Activated CD8-positive, alpha-beta memory T cell treated with anti-CD3 and anti-CD28 coated beads for 48 hours (primary cell): ENCODE measurements at places on chromosomes 3 and 15.

DNA sequence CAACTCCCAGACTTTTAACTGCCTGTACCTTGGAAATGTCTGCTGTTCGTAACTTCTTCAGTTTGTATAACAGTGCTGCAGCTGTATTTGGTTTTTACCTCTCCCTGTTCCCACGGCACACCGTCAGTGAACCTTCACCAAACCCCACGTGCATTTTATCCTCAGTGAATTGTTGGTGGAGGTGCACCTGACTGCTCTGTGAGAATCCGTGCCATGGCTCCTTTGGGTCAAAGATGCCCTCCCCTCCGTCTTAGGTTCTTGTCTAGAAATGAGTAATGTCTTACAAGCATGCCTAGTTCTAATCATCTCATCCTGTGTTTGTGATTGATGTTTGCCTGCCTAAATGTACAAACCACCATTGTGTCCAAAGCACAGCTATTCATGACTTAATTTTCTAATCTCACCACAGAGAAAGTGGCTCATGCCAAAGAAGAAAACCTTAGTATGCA lies 28.2 kb downstream of the TPM1 start:
- no peak for DNase-seq

DNA sequence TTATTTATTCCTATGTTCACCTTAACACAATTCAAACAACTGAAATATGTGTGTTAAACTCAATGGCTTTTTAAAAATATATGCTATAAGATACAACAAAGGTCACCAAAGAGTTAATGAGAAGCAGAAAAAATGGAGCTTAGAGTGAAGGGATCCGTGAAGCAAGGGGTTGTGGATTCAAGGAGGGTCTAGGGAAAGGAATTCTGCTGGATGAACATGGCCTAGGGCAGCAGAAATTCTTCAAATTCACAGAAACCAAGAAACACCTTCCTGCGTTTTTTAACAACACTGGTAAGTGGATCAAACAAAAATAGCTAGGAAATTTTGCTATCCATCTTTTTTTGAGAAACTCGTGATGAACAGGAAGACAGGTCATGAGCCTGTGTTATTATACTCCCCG lies 59.3 kb upstream of the PLSCR5 start:
- no peak for DNase-seq

DNA sequence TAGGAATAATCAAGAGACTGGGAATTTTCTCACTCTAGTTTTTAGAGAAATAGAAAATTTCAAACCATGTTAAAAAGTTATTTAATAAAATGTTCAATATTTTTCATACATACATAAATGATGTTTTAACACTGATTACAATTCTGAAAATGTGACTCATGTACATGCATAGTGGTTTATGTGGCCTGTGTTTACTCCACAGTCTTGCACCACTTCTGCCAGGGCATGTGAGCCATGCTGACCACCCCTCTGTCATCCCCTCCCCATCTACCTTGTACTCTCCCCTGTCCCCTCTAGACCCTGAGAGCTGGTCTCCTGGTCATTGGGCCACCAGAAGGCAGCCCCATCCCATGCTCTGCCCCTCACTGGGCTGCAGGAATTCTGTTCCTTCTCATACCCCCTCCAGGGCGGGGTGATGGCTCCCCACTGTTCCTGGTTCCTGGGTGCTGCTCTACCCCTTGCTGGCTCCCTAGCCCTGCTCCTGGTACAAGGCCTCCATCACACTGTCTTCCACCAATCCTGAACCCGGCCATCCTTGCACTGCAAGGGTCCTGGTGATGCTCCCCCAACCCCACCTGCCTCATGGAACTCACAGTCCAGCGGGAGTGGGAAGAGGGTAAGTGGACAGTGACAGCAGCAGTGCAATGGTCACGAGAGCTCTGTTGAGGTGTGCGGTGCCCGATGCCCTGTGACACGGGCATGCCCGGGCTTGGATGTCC lies 24.2 kb upstream of the SLC41A3 start:
- DNase-seq: no peak

- DNase-seq: no peak
Observed at GRCh38 chr3:157906627-157907026, 199.6 kb downstream of the SHOX2 start.

DNA sequence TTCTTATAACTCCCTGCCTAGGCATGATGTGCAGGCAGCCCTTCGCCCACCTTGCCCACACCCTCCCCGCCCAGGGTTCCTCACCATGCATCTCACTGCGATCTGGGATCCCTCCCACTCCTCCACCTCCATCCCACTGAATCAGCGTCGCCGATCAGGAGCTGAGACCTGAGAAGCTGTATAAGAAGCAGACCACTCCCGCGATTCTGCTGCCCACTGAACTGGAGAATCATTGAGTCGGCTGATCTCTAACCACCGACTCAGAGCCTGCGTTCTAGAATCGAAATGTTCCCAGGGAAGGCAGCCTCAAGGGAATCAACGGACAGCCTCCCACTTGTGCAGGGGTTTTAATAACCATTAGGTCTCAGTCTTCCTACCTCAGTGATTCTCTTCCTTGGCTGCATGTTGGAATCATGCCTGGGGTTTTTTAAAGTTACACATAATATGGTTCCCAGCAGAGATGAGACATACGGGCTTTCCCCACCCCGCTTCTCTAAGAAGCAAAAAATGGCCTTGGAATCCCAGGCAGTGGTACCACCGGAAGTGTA lies 60.2 kb downstream of the TMEM44 start:
- no peak for DNase-seq

- DNase-seq: no peak
Observed at GRCh38 chr15:73017987-73018386, 34.3 kb upstream of the NEO1 start.

GRCh38 chr3:124094496-124094895 lies 102.6 kb upstream of the ROPN1 start:
- no peak for DNase-seq

GRCh38 chr3:119149484-119149883 lies 3.5 kb downstream of the TEX55 start:
- no peak for DNase-seq

DNA sequence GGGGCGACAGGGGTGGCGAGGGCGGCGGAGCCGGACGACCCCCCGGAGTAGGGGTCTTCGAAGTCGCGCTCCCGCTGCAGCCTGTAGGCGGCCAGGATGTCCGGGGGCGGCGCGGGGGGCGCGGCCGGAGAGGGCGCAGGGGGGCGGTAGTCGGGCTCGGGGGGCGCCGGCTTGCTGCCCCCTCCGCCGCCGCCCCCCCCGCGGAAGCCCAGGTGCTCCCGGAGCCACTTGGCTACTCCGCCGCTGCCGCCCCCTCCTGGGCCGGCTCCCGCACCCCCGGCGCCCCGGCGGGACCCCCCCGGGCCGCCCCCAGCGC lies 230 bp downstream of the SHF start:
- no peak for DNase-seq

DNA sequence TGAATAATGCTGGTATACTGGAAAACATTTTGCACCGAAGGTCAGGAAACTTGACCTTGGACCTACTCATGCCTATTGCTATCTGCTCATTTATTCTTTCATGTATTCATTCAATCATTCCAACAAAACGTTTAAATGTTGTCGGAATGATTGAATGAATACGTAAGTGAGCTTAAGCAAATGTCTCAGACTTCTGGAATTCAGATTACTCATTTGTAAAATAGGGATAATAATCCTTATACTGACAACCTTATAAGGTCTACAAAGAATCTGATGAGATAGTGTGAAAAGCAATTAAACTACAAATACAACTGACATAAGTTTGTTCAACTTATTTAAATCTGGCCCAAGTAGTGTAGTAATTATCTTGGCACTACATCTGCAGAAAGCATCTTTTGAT lies 288.7 kb downstream of the WDR72 start:
- no peak for DNase-seq

DNA sequence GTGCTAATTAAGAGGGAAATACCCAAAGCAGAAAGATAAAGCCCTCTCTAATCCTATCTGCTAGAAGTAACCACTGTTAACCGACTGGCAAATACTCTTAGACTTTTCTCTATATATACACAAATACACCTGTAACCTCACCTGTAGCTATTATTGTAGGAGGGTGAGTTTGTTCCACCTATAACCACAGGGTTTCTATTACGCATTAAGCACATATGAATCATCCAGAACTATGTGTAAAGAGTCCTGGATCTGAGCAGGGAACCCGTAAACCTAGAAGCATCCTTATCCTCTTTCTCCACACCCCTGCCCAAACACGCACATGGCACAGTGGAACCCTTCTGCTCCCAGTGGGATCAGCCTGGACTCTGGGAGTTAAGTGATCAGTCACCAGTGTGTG lies 172.8 kb upstream of the C2CD4B start:
- DNase-seq: no peak

GRCh38 chr15:63038926-63039673 lies 3.4 kb upstream of the TPM1 start:
- no peak for DNase-seq

GRCh38 chr3:7546253-7546652 lies 685.3 kb downstream of the GRM7 start:
- no peak for DNase-seq

DNA sequence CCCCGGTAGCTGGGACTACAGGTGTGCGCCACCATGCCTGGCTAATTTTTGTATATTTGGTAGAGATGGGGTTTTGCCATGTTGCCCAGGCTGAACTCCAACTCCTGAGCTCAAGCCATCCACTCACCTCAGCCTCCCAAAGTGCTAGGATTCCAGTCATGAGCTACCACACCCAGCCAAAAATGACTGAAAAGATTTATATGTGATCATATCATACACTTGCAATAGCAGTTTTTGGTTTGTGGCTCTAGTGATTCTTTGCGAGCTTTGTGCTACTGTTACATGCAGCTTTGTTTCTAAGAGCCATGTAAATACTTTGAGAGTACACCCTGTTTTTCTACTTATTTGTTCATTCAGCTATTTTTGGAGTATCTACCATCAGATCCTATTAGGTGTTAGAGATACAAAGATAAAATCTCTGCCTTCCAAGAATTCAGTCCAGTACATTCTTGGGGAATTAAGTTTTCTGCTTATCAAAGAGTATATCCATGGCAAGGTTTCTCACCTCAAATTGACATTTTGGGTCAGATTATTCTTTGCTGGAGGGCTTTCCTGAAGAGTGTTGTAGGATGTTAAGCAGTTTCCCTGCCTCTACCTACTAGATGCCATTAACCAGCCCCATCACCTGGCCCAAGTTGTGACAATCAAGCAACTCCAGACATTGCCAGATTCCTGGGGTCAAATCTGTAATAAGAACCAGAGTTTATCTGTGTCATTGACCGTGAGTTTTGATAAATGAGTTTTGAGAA lies 15.0 kb downstream of the SNAP23 start:
- DNase-seq: no peak
